MV-4-11 (cell line): ENCODE measurements at places on chromosomes 6 and 20.
A peak's percentile ranks its signal among the peaks of the same experiment; 100 is the strongest.

DNA sequence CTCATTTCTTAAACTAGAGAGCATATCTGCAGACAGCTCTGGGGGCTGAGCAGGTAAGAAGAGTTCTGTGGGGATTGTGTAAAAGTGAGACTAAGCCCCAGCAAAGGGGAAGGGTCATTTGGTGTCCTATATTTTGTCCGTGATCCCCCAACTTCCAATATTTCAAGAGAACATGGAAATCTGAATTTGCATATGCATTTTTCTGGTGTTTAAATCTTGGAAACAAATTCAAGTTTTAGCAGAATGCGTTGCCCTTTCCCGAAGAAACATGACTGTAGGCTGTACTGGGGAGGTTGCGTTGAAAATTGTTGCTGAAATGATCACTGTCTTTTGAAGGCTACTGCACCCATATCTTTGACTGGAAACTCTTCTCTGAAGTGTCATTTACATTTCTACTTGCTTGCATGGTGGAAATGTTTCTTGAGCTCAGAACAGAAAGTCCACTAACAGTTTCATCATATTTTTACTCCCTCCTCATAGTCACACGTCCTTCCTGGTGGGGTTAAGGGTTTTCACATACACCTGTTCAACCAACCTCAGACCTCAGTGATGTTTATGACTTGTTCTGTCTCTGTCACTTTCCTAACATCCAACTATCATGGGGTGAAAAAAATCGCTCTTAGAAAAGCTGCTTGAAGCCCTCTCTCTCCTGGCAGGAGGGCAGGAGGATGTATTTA, 140.3 kb downstream of the BCAS1 start:
- no peak for DNase-seq

DNA sequence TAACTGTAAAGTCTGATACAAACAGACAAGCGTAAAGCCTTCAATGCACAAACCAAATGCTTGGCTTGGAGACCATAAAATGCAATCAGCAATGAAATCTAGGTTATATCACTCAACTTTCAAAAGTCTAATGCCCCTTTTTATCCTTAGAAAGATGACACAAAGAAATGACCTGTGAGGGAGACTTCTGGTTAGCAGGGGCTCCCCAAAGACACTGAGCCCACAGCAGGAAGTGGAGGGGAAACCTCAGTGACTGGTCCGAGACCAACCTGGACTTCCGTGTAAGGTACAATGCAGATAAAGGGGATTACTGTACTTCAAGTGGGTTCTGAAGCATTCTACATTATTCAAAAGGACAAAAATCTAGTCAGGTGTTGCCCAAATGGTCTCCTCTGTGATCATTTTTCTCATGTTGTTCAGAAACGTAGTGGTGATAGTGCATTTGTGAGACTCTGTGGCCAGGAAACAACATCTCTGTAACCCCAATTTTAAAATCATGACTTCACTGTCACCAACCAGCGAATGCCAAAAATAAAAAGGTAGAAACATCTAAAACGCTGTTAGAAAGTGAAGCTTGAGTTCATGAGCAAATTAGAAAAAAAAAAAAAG, 88.2 kb downstream of the HIVEP2 start:
- DNase-seq, result no peak

DNA sequence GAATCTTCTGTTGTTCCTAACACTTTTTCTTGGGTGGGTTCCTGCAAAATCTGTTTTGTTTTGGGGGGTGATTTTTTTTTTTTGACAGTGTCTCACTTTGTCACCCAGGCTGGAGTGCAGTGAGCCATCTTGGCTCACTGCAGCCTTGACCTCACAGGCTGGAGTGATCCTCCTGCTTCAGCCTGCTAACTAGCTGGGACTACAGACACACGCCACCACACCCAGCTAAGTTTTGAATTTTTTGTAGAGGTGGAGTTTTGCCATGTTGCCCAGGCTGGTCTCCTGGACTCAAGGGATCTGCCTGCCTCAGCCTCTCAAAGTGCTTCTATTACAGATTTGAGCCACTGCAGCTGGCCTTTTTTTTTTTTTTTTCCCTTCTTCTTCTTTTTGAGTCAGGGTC, 60.5 kb upstream of the SNAP91 start:
- no peak for DNase-seq

- DNase-seq, result no peak
Measured at GRCh38 chr20:53080969-53081871, 109.1 kb downstream of the TSHZ2 start.

DNA sequence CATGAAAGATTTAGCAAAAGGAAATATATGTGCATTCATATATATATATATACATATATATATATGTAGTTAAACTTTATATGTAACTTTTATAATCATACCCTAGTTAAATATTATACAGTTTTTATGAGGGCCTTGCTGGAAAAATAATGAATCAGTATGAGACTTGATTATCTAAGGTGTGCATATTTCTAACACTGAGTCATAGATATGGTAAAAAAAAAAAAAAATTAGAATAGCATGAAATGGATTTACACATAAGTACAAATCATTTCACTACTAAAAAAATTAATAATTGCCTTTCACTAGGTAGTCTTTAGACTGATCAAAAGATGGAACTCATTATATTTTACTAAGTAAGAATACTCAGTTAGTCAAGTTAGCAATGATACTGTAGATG, 51.3 kb upstream of the DST start:
- DNase-seq, result no peak

- DNase-seq, result no peak
Measured at GRCh38 chr20:24469116-24469893, at the start of gene SYNDIG1. SYNDIG1 (plus strand) TSS chr20:24469629; CDS start chr20:24543098, 73,469 bp downstream.

GRCh38 chr20:58478141-58478805, 36.9 kb downstream of the APCDD1L start:
- DNase-seq, result no peak

GRCh38 chr20:3407040-3407770, at the start of gene DNAAF9:
DNAAF9 (minus strand) TSS chr20:3407669; CDS start chr20:3407557, 112 bp downstream.
- DNase-seq, result peak; percentile 58

- DNase-seq, result no peak
Measured at GRCh38 chr6:56689663-56690062, 47.0 kb upstream of the DST start.

DNA sequence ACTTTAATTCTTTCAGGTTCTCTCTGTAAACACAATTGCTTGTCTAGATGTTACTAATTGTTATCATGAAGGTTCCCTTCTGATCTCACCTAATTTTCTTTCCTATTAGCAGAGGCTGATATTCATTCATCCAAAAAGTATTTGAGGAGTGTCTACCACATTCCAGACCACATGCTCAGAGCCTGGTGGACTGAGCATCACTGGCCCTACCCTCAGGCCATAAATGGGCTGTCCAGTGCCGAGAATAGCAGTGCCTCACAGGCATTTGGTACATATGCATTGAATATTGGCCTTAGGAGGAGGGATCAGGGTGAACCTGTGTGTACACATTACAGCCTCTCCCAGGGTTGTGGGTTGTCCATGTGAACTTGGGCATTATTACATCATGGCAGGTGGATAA, 40.4 kb upstream of the PRELID3B start:
- DNase-seq, result no peak

DNA sequence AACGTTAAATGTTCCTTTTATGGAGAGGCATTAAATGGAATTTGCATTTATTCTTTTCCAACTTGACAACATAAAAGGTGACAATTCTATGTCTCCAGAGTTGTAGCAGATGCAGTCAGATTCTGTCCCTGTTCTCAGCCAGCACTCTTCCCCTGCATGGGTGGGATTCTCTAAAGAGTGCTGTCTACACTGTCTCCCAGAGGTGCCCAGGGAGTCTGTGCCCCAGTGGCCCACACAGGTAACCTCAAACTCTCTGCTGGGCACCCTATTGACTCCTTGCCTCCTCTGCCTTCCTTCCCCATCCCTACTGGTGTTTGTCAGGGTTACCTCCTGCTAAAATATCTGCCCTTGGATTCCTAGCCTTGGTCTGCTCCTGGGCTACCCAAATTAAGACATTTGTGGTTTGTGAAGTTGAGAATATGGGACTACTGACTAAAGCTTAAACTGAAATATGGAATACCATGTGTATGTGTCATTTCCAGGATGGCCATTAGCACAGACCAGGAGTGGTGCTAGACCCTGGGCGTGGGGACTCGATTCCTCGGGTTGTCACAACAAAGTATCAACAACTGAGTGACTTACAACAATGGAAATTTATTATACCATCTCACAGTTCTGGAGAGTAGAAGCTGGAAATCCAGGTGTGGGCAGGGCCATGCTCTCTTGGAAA, 284.7 kb downstream of the CDH26 start:
- DNase-seq, result no peak

DNA sequence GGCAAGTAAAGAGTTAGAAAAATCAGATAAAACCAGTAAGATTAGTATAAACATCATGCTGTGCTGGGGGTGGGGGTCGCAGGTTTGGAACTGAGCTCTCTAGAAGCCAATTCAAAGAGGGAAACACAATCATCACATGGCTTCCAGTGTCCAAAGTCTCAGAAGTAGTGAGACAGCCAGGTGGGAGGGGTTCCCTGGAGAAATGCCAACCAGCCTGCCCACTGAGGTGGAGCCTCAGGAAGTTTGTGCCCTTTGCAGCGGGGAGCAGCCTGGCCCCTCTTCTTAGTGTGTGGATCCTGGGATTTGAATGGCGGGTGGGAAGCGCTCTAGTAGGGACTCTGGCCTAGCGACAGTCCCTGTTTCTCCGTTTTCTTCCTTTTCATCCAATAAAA, 21.4 kb downstream of the C6orf15 start:
- no peak for DNase-seq

DNA sequence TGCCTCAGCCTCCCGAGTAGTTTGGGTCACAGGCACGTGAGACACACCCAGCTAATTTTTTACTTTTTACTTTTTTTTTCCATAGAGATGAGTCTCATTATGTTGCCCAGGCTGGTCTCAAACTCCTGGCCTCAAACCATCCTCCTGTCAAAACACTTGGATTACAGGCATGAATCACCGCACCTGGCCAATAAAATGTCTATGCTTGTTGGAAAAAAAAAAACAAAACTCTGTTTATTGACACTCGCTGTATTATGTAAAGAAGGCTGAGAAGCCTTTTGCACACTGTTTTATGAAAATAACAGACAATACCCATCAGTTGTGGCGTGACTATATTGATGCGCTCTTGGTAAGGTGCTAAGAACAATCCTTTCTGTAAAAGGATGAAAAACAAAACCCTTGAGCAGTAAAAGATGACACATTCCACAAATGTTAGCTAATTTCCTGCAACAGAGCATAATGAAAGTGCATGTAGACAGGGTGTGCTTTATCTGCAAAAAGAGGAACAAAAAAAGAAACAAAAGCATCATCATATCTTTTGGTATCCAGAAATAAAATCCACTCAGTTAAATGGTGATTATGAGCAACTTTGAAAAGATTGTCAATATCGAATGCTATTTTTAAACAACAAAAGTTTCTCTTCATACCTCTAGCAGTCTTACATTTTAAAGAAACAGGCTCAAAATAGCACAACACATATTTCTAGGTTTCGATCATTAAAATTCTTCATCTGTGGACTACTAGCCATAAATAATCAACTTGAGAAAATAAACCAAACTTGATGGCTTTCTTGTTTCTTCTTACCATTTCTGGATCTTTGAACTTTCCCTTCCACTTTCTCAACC, 108.3 kb upstream of the PHACTR1 start:
- peak; percentile 84 for DNase-seq

GRCh38 chr6:11492464-11493290, 44.9 kb upstream of the TMEM170B start:
- peak; percentile 63 for DNase-seq

DNA sequence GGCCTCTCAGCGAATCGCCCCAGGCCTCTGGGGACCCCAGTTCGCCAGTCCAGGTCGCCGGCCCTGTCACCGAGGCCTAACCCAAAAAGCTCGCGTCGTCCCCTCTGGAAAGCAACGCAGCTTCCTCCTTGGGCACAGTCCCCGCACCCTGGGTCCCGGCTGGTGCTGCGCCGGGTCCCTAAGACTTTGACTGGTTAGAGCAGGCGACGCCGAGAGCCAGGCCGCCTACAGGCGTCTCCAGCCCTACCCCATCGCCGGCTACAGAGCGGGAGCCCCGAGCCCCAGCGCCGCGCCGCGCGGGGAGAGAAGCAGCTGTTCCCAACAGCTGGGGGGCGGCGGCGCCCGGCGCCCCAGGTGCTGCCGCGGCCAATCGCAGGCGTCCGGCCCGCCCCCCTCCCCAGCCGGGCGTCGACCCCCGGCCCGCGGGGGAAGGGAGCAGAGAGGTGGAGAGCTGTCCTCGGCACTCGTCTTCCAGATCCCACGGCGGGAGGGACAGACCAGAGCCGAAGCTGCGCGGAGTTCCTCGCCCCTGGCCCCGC, 540 bp upstream of the RBM24 start:
- DNase-seq, result no peak

- DNase-seq, result no peak
Measured at GRCh38 chr20:8005575-8006366, 13.8 kb downstream of the TMX4 start.

DNA sequence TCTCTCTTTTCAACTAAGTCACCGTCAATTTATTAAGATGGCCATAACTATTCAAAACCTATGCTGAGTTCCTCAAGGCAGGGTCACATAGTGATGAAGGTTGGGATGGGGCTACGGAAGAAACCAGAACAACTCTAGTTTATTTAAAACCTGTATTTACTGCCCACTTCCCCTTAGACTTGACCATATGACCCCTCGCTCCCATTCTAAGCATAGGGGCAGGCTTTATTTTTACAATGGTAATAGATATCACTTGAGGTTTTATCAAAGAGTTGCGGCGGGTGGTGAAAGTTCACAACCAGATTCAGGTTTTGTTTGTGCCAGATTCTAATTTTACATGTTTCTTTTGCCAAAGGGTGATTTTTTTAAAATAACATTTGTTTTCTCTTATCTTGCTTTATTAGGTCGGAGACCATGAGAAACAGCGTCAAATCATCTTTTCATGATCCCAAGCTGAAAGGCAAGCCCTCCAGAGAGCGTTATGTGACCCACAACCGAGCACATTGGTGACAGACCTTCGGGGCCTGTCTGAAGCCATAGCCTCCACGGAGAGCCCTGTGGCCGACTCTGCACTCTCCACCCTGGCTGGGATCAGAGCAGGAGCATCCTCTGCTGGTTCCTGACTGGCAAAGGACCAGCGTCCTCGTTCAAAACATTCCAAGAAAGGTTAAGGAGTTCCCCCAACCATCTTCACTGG, 5.5 kb downstream of the EDN1 start:
- DNase-seq, result no peak

DNA sequence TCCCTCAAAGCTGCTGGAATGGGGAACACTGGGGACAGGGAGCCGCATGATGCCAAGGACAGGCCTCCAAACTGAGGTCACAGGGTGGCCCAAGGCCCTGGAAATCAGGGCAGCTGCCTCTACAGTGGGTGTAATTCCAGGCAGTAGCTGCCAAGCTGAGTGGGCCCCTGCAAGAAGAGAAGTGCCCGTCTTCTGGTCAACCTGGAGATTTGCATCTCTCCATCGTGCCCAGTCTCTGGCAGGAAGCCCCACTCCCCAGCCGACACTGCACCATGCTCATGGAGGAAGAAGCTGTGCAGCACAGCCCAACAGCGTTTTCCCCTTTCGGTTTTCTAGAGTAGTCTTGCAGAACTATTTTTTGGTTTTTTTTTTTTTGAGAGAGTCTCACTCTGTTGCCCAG, 2.2 kb upstream of the FAM209A start:
- no peak for DNase-seq
